ENCODE measurements at places on chromosomes 1 and 21.

DNA sequence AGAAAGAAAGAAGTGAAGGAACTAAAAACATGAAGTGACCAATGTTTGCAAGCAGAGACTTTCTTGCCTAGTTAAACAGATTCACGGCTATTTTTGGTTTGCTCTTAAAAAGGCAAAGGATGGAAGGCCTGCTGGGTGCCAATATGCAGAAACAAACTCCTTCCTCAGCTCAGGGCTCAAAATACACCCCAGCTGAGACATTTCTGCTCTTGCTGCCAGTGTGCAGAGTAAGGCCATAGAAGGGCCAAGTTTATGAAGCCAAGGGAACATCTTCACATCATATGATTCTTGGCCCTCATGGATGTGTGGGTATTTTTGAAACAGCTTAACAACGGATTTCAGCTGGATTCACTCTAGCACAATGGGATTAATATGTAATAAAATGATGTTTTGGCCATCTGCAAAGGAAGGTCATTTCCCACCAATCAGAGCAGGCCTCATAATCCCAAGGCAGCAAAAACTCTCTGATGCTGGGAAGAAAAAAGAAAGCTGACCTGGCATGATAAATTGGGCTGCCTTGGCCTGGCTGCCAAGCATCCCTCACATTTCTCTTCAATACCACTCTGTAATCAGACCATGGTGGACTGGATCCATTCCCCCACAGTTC lies 70.7 kb downstream of the CAPZB start:
- peak; percentile 95 for DNase-seq

DNA sequence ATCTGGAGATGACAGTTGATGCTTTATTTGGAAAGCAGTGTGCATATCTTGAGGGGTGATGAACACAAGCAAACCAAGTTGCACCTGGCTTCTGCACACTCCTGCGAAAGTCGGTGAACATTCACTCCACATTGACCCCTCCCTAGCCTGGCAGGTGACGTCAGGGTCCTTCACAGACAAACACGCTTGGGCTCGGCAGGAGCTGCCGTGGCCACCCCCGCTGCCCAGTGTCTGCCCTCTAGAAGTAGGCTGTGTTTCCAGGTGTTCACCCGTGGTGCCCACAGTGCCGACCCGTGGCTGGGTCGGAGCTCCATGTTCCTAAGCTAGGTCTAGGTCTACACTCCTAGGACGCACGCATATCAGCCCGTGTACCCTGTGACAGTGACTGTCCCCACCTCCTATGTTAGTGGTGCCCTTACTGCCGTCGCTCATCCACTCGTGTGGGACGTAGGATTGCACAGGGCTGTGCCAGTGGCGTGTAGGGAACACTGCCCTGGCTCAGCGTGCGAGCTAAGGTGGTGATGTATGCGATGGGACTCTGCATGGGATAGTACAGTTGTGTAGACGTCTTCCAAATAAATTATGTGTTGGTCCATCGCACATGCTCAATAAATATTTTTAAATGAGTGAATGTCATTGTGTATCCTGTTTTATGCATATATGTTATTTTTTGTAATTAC lies 29.0 kb downstream of the PRMT2 start:
- DNase-seq: no peak

- peak; percentile 55 for DNase-seq
These were observed 7.0 kb downstream of the FOXD2 start for GRCh38 chr1:47444562-47445465.

DNA sequence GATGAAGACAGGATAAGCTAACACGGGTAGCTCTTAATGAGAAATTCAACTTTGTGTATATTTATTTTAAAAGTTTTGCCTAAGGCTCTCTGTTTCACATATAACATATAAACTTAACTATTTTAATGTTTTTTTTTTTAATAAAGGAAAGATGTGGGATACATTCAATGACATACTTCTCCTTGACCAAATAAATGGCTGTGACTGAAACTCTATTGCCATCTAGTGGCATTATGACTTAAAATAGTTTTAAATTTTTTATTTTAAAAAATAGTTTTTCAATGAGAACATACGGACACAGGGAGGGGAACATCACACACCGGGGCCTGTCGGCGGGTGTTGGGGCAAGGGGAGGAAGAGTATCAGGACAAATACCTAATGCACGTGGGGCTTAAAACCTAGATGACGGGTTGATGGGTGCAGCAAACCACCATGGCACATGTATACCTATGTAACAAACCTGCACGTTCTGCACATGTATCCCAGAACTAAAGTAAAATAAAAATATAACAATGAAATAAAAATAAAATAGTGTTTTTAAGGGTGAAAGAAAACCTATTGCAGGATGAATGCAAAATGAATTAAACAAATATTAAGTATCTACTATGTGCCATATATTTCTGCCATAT lies 83.4 kb downstream of the LYST start:
- peak; percentile 65 for DNase-seq

DNA sequence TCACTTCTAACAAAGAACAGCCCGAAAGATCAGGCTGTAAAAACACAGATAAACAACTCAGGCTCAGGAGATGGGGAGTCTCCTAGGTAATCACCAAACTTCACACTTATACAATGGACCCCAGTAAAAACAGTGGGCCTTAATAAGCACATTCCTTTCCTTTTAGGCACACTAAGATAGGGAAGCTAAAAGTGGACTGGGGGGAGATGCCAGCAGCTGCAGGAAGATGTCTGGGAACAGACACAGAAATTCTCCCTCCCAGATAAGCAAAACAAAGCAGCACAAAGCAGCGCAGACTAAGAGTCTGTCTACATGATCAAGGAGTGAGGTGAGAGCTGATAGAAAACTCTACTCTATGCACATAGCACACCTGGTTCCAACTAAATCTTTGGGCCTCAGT lies 29.0 kb upstream of the CTBS start:
- DNase-seq: no peak

DNA sequence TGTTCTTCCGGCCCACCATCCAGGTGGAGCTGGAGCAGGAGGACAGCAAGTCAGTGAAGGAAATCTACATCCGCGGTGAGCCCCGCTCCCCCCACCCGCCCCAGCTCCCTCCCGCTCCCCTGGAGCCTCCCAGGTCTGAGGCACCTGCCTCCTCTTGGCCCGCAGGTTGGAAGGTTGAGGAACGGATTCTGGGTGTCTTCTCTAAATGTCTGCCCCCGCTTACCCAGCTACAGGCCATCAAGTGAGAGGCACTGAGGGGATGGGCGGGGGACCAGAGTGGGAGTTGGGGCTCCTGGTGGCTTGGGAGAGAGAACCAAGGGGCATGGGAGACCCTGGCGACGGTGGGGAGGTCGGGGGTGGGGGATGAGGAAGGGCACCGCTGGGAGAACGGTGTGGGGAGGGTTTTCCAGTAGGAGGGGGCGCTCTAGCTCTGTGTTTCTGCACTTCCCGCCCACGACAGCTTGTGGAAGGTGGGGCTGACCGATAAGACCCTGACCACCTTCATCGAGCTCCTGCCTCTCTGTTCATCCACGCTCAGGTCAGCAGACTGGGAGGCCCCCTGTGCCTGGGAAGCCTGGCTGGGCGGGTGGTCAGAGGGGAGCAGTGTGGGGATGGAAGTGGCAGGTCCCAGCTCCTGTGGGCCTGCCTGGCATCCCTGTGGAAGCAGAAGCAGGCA lies 4.2 kb downstream of the LRRC71 start:
- DNase-seq: no peak

DNA sequence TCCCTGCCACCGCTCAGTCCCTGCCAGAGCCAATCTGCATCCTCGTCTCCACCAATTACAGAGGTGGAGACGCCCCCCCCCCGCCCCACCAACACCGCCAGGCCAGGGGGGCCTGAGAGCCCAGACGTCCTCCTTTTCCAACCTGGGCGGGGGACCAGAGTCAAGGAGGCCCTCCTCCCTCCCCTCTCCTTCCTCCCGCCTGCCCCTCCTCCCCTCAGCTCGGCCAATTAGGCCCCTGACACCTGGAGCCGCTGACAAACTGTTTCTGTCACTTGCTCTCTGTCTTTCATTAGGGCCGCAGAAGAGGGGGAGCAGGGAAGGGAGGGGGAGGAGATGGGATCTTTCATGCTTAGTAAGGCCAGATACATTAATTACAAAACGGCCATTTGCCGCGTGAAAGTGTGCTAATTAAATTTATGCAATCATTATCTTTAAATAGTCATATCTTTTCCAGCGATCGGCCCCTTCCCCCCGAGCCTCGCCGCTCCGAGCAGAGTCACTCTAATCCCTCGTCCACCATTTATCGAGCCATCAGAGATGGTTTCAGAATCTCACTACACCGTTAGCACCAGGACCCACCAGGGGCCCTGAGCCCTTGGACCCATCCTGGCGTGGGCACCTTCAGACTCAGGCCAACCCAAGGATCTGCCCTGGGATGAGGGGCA lies 94.7 kb downstream of the PAX7 start:
- no peak for DNase-seq

- no peak for DNase-seq
These were observed 33.4 kb downstream of the HSD17B7 start for GRCh38 chr1:162823771-162824525.

DNA sequence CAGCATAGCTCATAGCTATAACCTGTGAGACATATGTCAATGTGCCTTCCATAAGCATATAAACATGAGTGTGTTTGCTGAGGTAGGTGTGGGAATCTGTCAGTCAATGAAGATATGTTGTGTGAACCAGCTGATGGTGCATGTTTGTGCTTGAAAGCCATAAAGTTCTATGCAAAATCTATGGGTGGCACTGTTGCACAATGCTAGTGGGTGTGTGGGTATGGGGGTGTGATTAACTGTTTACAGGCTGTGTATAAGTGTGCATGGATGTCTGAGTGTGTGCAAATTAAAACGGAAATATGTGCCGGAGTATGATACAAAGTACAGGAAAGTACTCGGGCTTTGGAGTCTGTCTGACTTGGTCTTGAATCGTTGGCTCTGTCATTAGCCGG lies 1.0 kb upstream of the ATP2B4 start:
- DNase-seq: peak; percentile 80

DNA sequence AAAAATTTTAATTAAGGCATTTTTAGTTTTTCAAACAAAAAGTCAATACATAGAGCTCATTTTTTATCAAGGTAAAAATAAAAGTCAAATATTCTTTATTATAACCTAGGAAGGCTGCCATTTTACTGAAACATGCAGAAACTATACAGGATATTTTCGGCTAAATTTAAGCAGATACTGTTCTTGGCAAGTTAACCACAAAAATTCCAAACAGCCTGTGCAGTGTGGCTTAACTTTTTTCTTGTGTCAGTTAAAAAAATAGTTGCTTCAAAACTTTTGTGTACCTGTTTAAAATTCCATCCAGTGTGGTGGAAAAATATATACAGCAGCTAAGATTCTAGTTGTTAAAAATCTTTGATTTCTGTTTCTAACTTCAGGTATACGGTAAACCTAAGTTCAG lies 135.0 kb downstream of the ATP5PO start:
- no peak for DNase-seq

GRCh38 chr1:22053861-22054770 lies 1.6 kb downstream of the CDC42 start:
- DNase-seq: no peak

- DNase-seq: no peak
These were observed 3.3 kb upstream of the TTC34 start for GRCh38 chr1:2804628-2805351.

DNA sequence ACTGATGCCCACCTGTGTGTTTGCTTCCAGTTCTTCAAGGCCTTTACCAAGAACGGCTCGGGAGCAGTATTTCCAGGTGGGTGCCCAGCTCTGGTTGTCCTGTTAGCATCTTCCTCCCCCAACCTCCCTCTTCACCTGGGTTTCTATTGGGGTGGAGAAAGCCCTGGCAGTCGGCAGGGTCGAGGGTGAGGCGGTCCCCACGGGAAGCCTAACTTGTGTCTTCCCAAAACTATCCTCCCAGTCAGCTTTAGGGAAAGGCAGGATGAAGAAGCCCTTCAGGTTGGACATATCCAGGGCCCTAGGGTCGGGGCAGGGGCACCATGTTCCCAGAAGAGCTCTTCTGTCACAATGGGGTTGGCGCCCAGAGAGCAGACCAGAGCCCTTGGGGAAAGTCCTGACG lies 20.6 kb downstream of the QSOX1 start:
- DNase-seq: no peak

- peak; percentile 54 for DNase-seq
These were observed 2.8 kb downstream of the ANKRD34A start for GRCh38 chr1:145961425-145962156.

GRCh38 chr1:33089457-33089856 lies 8.5 kb downstream of the AZIN2 start:
- no peak for DNase-seq

- no peak for DNase-seq
These were observed 5.2 kb upstream of the NR5A2 start for GRCh38 chr1:200022239-200022804.

DNA sequence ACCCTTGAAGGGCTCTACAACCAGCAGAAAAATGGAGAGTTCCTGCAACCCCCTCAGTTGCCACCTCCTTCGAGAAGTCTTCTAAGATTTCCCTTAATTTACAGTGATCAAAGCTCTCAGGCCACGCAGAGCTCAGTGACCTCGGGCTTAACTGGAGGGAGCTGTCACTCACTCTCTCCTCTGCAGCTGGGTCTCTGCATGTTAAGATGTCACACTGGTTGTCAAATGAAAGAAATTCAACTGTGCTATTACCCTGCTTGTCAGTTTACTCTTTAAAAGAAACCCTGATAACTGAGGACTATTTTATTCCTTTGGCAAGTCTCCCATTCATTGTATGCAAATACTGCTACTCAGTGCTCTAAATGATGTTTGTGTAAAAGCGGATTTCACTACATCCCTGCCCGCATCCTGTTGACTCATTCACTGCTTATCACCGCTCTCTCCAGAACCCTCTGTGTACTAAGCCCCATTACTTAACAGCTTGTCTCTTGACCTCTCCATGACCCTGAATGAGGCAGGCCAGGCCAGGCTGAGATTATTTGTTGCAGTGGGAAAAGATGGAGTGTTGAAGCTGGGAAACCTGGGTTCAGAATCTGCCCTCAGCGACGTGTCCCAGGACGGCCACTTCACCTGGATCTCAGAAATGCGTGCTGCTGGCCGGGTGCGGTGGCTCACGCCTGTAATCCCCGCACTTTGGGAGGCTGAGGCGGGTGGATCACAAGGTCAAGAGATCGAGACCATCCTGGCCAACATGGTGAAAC lies 13.7 kb downstream of the DHRS3 start:
- peak; percentile 61 for DNase-seq

DNA sequence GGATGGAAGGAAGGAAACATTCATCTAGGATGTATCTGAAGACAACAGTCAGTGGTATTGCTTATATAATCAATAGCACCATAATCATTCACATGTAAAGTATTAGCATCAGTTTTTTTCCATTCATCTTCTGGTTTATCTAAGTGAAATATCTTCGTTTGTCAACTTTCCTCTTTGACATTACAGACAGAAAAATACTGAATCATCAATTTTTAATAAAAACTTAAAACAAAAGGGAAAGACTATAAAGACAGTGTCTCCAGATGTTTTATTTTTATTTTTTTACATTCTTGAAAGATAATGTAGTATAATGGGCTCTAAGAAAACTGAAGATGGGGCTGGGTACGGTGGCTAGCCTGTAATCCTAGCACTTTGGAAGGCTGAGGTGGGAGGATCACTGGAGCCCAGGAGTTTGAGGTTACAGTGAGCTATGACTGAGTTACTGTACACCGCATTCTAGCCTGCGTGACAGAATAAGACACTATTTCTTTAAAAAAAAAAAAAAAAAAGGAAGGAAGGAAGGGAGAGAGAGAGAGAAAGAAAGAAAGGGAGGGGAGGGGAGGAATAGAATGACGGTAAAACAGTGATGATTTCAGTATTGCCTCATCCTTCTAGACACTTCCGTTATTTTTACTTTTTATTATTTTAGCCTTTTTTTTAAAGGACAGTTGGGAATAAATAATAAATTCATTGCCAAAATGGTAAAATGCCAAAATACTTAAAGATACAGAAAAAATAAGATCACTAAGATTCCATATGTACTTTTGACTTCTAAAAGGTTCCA lies 89.5 kb downstream of the NRIP1 start:
- peak; percentile 53 for DNase-seq
